ENCODE measurements at places on chromosomes 5 and 9.
A peak's percentile ranks its signal among the peaks of the same experiment; 100 is the strongest.

GRCh38 chr5:178630475-178630930 lies 3.7 kb upstream of the CLK4 start:
- no peak for DNase-seq

- DNase-seq = no peak
Measured at GRCh38 chr5:9445826-9446388, 100.0 kb downstream of the SEMA5A start.

GRCh38 chr5:56459394-56460194 lies 226.5 kb upstream of the ANKRD55 start:
- DNase-seq = no peak

DNA sequence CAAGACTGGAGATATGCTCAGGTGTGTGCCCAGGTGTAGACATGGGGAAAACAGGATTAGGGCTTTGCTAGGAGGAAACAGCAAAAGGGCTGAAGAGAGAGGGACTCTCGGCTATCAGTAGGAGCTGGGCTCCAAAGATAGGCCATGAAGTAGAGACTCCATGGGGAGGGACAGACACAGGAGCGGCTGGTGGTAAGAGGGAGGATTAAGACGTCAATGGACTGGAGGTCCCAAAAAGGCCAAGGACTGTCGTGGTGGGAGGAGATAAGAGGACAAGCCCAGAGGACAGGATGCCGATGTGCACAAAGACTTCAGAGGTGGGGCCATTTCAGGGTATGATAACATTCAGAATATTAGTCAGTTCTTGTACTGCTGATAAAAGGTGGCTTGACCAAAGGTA lies 93.1 kb downstream of the SAXO1 start:
- DNase-seq = no peak

DNA sequence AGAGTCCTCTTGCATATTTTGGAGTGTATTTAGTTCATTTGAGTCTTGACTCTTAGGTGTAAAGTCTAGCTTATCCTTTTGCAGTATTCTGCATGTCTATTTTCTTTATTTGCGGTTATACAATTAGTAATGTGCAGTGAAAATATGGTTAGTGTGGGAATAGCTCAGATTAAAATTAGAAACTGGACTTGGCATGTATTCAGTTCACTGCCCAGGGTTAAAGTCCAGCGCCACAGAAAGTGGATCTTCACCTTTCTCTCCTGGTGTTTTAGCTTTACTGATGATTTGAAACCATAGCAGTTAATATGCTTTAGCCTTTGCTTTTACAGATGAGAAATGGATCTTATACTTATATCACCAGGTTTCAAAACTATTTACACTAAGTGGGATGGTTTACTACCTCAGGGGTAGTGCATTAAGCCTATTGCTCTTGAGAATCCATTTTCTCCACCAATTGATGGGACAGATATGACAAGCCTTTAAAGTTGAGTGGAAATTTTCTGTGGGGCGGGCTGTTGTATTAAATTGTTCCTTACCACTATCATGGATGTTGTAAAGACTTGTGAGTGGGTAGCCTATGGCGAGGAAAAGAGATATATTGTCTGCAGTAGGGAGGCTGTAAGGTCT lies 48.9 kb downstream of the PBX3 start:
- DNase-seq = no peak

- DNase-seq = no peak
Measured at GRCh38 chr9:15101095-15101494, 190.9 kb upstream of the FREM1 start.

GRCh38 chr5:152113401-152113800 lies 188.8 kb upstream of the GLRA1 start:
- no peak for DNase-seq

DNA sequence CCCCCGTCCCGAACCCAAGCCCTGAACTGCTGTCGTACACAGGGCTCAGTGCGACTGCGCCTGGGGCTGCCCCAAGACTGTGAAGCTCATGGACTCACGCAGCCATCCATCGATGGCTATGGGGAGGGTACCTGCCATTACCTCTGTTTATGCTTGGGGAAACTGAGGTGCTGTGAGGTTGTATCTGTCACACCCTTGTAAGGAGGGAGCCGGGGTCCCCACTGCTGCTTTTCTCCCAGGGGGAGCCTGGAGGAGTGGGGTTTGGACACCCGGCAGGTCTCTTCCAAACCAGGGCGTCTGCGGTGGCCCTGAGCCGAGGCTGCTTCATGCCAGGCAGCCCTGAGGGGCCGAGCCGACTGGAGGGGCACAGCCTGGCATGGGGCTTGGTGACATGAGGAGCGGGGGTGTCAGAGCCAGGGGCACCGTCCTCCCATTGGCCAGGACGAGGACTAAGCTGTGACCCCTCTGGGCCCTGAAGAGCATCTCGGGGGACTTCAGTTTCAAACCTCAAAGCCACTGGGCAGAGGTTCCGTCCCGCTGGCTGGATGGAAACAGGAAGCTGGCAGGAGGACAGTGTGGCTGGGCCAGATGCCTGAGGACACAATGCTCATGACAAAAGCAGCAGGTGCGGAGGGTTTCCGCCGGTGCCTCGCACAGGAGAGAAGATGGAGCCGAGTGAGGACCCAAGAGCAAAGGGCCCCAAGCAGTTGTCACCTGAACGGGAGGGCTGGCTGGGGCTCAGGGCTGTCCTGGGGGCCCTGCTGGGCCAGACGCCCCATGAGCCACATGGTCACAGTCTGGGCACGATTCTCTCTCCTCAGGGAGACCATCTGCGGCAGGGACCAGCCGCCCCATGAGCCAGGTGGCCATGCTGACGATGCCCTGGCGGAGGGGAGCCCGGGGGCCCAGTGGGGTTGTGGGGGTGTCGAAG lies 54.4 kb upstream of the EXOC3 start:
- peak; percentile 17 for DNase-seq

GRCh38 chr9:32843295-32843694 lies 60.0 kb downstream of the TMEM215 start:
- DNase-seq = no peak

- no peak for DNase-seq
Measured at GRCh38 chr5:175728316-175728715, 70.4 kb downstream of the HRH2 start.

- DNase-seq = no peak
Measured at GRCh38 chr9:534886-535285, 306.6 kb upstream of the DMRT1 start.

- DNase-seq = no peak
Measured at GRCh38 chr5:69502767-69503488, 10.3 kb downstream of the OCLN start.

DNA sequence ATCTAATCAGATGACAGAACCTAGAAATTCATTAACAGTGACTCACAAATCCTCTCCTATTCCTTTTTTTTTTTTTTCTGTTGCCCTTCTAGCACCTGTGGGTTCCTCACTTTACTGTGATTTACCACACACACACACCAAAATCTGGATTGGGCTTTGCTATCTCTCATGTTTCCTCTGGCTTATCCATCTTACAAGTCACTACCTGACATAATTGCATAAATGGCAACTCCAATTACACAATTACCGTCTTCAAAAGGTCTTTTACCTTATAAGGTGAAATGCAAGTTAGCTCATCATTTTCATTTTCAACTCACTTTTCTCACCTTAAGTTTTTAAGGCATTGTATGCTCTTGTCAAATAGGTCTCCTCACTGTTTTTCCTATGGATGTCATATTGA lies 426.3 kb upstream of the MEF2C start:
- DNase-seq = no peak

DNA sequence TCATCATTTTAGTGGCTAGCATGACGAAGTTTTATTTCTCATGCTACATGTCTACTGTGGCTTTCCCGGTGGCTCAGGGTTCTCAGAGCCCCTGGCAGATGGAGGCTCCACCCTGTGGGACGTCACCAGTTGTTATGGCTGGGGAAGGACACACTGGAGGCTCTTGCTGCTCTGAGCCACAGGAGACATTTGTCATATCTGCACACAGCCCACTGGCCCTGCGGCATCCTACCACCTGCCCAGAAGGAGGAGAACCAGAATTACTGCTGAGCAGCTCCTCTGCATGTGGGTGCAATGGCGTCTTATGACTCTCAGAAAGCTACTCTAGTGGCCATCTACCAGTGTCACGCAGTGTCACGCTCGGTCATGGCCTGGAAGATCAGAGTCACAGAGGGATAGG lies 6.6 kb downstream of the OR13J1 start:
- DNase-seq = no peak

- no peak for DNase-seq
Measured at GRCh38 chr5:54645882-54646355, 128.4 kb downstream of the SNX18 start.

DNA sequence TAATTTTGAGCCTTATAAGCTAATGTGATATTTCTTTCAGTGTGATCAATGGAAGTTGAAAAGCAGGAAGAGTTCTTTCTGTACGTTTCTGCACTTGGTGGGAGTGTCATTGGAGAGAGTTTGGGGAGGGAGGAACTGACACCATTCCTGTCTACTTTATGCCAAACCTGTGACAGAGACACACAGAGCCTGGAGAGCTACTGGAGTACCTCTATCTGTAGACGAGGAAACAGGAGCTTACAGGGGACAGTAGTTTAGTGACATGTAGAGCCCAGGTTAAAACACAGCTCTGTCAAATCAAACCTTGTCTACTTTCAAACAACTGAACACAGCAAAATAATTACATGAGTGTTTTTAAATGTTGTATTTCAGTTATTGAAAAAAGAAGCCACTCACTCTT lies 103.6 kb downstream of the PDE4D start:
- no peak for DNase-seq

GRCh38 chr5:79992891-79993657 lies 2.0 kb upstream of the MTX3 start:
- DNase-seq = no peak

DNA sequence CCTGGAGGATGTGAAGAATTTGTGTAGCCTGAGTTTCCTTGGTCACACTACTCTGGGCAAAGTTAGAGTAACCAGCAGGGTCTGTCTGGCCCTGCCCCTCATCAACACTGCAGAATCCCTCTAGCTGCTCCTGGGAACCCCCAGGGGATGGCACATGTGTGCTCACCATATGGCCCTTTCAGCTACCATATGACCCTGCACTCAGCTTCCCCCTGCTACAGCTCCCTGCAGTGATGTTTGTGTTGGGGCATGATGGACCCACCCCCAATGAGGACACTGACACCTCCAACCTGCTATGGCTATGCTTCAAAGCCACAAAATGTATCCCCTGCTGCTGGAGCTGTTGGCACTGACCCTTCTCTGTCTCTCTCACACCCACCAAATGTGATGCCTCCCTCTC lies 152.7 kb downstream of the SNX18 start:
- DNase-seq = no peak

GRCh38 chr5:133950821-133951612 lies 17.4 kb downstream of the C5orf15 start:
- DNase-seq = no peak

DNA sequence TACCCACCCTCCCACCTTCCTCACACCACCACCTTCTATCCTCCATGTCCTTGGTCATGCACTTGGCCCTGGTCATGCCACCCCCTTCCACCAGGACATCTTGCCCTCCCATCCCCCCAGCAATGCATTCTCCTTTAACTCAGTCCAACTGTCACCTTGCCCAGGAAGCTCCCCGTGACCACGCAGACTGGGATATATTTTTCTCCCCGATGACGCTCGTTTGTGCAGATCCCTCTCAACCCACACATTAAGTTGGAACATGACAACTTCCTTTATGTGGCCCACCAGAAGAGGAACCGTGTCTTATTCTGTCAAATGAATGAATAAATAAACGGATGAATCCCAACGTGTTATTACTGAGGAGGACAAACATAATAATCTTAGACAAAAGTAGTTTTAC lies 82.8 kb upstream of the TAS2R1 start:
- DNase-seq = no peak

GRCh38 chr5:131156385-131156784 lies 8.7 kb downstream of the HINT1 start:
- no peak for DNase-seq

GRCh38 chr9:119938871-119939270 lies 569.6 kb upstream of the BRINP1 start:
- DNase-seq = no peak

DNA sequence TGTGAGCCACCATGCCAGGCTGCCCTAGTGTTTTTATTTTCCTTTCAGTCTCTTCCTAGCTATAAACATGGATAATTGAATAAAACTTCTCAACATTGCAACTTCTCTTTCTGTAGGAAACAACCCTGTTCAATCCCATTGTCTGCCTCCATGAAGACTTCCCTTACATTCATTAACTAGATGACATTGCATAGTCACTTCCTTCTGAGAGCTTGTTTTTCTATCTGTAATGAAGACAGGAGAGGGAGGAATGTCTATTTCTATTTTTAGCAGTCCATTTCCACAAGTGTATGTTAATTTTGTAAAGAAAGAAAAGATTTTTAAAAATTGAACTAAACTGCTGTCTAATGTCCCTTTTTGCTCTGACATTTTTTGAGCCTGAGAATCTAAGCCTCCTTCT lies 55.6 kb upstream of the MELK start:
- no peak for DNase-seq

GRCh38 chr9:117178596-117179375 lies 236.1 kb downstream of the ASTN2 start:
- peak; percentile 77 for DNase-seq

DNA sequence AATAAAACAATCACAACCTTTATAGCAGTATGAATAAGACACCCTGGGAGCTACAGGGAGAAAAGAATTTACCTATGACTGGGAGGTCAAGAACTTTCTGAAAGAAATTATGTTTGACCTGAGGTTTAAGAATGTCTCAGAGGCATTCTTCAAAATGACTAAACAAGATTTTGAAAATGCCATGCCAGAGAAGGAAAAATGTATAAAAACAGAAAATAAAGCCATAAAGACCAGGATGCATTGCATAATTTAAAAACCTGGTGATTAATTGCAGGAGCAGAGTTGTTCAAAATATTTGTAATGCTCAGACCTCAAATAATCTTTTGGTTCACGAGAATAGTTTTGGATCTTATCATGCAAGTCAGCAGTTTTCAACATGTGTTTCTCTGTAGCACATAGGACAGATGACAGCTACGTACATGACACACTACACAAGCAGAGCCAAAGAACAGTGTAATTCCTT lies 954.7 kb upstream of the ARRDC3 start:
- DNase-seq = no peak

- DNase-seq = no peak
Measured at GRCh38 chr5:132549576-132549975, 6.3 kb upstream of the IL5 start.

GRCh38 chr9:38071470-38072134 lies 2.6 kb upstream of the SHB start:
- DNase-seq = no peak

DNA sequence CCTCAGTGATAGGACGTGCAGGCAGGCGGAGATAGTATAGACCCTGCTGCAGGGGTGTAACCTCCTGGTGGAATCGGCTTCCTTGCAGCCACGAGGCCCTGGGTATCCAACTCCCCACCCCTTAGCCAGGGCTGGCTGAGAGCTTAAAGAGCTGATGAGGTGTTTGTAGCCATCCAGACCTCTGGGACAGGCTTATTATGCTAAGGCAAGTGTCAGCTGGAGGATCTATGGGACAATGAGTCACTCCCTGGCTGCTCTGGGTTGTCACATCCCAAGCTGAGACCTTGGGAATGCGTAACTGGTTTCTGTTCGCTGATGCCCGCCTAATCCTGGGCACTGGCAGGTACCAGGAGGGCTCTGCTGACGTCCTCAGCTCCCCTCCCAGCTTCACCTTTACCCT lies 38.9 kb downstream of the DAB2IP start:
- peak; percentile 50 for DNase-seq

GRCh38 chr9:93132287-93132927 lies 1.6 kb downstream of the NINJ1 start:
- DNase-seq = no peak

All from D341Med (cell line).